ENCODE measurements at places on chromosomes 13 and 19.

DNA sequence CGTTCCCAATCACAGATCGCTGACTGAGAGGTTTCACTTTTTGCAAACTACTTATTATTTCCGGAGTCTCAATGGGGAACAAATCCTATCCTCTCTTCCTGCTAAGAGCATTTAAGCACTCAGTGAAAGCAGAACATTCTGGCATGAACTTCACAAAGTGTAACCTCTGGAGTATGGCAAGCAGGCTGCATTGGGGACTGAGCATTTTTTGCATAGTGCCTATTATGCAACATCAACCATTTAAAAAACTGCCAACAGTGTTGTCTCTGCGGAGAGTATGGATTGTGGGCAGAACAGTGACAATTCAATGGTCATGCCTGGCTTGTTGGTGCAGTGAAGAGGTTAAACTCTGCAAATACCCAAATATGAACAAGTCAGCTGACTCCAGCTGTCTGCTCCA is 484.6 kb downstream of the OLFM4 start:
- DNase-seq, result no peak

GRCh38 chr13:49302817-49303216 is 55.1 kb downstream of the CDADC1 start:
- DNase-seq, result no peak

DNA sequence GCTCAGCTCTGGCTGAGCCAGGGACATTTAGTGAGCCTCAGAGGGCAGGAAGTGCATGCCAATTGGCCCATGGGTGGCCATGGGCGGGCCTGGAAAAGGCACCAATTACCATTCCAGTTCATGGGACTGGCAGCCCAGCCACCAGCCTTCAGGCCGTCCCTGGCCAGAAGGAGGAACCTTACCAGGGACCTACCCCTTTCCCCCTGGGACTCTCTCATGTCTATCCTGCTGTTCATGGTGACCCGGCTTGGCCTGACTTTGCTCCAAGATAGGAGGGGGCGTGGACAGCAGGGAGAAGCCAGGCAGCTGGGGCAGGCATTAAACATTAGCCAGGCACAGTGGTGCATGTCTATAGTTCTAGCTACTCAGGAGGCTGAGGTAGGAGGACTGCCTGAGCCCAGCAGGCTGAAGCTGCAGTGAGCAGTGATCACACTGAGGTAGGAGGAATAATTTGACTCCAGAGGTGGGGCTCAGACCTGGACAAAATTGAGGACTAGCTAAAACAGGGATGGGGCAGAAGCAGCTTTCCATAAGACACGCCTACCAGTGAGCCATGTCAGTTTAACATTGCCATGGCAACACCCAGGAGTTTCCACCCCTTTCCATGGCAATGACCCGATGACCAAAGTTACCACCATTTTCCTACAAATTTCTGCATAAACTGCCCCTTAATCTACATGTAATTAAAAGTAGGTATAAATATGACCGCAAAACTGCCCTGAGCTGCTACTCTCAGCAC is 14.3 kb upstream of the ZNF426 start:
- no peak for DNase-seq

DNA sequence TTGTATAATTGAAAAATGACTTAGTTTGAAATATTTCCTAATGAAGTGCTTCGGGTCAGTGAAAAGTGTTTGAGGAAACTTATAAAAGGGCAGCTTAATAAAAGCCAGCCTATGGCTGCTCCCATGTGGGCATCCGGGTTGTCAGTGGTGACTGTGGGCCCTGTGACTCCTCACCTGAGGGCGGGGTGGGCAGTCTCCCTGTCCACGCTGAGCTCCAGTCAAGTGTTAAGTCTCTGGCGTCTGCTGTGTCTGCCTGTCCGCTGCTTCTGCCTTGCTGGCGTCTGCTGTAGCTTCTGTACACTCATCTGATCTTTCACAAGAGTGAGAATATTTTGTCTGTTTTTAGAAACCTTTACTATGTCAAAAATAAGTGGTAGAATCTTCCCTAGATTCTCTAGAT is 7.1 kb downstream of the LAMP1 start:
- no peak for DNase-seq

DNA sequence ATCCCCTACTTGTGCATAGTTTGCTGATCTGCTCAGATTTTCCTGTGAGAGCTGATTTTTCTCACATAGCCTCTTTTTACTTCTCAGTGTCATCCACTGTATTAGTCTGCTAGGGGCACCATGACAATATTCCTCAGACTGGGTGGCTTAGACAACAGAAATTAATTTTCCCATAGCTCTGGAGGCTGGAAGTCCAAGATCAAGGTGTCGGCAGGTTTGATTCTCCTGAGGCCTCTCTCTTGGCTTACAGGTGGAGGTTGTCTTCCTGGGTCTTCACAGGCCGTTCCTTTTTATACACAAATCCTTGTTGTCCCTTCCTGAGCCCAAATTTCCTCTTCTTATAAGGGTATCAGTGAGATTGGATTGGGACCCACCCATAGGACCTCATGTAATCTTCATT is 9.2 kb downstream of the LRCH1 start:
- DNase-seq, result no peak

DNA sequence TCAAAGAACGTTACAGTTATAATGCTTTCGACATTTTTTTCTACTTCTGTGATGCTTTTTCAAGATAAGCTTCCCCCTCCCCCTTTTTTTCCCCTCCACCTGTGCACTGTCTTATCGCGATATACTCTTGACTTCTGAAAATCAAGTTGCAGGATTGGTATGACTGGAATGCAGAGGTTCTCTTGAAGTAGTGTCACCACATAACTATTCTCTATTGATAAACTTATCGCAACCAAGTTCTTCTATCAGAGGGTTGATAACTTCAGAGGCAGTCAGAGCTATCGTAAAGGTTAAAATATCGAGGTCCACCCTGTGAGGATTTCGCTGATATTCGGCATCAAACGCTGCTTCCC is 820 bp downstream of the EID2 start:
- no peak for DNase-seq

- no peak for DNase-seq
Measured at GRCh38 chr13:113861433-113862030, 2.3 kb downstream of the GAS6 start.

DNA sequence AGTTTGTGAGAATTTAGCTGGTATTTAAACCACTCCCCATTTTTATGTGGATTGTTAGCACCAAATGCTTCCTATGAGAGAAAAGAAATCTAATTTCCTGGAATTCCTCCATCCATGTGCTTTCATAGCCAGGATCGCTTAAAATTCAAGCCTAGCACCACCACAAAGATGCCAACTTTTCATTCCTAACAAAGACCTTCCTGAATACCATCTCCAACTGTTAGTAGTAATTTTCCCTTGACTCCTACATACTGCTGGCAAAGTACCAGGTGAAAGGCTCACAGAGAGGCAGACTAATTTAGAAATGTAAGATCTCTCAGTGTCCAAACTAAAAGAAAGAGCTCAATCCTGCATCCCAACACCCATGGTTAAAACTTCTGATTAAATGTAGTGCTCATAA is 386.3 kb downstream of the KCTD12 start:
- DNase-seq, result no peak

GRCh38 chr13:33994826-33995502 is 177.0 kb downstream of the RFC3 start:
- no peak for DNase-seq

- peak; percentile 33 for DNase-seq
Measured at GRCh38 chr19:1450735-1451731, 1.1 kb downstream of the APC2 start.

GRCh38 chr19:44753626-44753931 is 5.1 kb downstream of the BCL3 start:
- DNase-seq, result no peak

DNA sequence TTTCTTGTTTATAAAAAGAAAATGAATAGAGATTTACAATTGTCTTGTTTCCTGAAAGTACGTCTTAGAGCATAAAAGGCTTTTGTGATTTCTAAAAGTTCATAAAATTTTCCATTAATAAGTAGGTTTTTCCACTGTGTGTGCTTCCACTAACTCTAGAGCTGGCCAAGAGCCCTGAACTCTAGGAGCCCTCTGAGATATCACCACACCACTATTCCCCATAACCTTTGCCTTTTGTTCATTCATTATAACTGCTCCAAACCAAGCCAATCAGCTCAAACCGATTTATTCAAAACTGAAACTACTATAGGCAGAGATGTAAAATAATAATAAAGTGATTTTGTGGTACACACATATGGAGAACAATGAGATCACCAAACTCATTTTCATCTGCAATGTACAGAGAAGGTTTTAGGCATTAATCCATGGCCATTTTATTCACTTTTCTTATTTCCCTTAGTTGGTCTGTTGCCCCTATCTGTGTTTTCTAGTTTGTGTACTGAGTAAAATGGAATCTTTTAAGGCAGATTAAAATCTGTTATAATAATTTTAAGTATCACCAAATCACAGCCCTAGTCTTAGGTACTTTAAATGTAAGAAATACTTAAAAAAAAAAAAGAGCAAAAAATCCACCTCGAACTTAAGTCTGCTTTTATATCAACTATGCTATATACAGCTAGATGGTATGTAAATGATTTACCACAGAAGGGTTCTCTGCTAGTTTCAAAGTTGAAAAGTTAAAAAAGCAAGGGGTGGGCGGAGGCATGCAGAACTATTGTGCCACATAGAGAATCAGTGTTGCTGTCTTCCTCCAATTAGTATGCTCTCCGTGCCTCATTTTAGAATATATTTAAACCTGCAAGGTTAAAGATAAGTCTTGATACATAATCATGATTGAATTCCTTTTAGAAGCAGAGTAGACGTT is 311.3 kb downstream of the KLF12 start:
- no peak for DNase-seq

- no peak for DNase-seq
Measured at GRCh38 chr13:86085890-86086289, 286.7 kb upstream of the SLITRK6 start.

- no peak for DNase-seq
Measured at GRCh38 chr13:30354493-30355383, 47.4 kb upstream of the KATNAL1 start.

DNA sequence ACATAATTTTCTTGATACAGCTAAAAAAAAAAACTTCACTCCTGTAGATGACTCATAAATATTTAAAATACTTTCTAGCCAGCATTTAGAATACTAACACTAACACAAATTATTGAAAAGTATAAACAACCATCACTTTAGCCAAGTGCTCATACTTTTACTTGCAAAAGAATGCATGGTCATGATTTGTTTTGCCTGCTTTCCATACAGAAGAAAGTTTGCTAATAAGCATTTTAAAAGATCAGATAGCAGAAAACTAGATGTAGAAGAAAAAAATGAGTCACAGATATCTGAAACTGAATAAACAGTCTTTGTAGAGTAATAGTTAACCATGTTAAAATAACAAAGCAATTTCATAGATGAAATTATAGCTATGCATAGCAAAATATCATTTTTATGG is 2280.4 kb upstream of the PCDH20 start:
- no peak for DNase-seq

- no peak for DNase-seq
Measured at GRCh38 chr19:41001243-41001971, 10.3 kb downstream of the CYP2B6 start.

GRCh38 chr19:7512400-7512851 is 3.5 kb upstream of the ZNF358 start:
- no peak for DNase-seq

DNA sequence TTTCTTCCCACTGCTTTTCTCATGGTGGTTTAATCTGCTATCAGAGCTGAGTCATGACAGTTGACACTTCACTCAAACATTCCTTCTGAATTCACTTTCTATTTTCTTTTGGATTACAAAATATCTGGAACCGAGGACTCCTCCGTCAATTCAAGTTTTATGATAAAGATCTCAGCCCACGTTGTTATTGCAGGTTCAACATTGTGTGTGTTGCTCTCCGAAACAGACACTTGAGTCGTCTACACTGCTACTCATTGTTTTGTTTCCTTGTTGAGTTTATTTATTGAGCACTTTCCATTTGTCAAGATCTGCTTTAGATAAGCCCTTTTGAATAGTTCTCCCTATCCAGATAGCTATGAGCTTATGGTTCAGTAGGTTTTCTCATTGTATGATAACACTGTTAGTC is 636.1 kb upstream of the GPC6 start:
- no peak for DNase-seq

DNA sequence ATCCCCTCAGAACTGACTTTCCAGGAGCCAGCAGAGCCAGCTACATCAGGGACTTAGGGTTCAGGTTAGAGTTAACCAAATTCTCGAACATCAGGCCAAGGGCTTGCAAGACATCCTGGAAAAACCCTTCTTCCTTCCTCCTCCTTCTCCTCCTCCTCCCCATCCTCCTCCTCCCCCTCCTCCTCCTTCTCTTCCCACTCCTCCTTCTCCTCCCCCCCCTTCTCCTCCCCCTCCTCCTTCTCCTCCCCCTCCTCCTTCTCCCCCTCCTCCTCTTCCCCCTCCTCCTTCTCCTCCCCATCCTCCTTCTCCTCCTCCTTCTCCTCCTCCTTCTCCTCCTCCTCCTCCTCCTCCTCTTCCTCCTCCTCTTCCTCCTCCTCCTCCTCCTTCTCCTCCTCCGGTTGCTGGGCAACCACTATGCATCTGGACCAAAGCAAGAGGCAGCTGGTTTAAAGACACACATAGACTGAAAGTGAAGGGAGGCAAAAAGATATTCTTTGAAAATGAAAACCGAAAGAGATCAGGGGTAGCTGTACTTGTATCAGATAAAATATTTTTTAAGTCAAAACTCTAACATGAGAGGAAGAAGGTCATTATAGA is 5.9 kb upstream of the CCL25 start:
- DNase-seq, result no peak

- DNase-seq, result no peak
Measured at GRCh38 chr13:86813198-86813597, 858.0 kb upstream of the SLITRK5 start.

DNA sequence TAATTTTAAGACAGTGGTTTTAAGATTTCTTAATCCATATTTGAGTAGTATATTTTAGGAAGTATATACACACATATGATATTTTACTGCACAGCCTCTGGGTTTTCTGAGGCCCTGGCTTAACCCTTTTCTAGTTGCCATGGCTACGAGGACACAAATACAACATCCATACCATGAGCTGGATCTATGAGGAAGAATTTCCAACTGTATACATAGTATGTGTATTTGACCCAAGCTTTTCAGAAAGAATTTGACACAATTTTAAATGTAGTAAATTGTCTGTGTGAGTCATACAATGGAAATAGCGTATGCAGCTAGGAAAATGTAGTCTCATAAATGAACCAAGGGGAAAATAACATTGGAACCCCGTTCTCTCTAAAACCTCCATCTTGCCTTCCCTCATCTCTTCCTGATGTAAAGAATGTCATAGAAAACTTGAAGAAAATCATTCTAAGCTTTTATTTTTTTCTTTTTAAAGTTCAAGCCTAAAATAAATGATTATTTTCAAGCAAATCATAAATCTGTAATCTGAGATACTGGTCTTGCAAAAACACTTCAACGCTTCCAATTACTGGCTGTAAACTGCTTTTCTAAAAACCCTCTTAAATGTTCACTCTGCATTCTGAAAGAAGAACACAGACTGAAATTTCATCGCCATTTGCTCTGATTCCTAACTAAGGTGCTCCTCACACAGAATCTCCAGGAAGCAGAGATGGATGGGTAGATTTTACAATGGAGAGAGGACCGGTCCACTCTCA is 172.4 kb downstream of the LACC1 start:
- DNase-seq, result no peak

DNA sequence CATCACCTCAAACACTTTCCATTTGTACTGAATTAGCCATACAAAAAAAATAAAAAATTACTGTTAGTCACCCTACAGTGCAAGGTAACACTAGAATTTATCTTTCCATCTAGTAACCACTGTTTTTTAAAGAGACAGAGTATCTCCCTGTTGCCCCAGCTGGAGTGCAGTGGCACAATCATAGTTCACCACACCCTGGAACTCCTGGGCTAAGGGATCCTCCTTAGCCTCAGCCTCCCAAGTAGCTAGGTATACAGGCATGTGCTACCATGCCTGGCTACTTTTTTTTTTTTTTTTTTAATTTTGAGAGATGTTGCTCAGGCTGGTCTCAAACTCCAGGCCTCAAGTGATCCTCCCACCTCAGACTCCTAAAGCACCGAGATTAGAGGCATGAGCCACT is 17.9 kb downstream of the ANKRD10 start:
- DNase-seq, result no peak
